Heart right ventricle (tissue), 16 donors: ENCODE measurements at places on chromosomes 1 and 21.
A peak's percentile ranks its signal among the peaks of the same experiment; 100 is the strongest.

DNA sequence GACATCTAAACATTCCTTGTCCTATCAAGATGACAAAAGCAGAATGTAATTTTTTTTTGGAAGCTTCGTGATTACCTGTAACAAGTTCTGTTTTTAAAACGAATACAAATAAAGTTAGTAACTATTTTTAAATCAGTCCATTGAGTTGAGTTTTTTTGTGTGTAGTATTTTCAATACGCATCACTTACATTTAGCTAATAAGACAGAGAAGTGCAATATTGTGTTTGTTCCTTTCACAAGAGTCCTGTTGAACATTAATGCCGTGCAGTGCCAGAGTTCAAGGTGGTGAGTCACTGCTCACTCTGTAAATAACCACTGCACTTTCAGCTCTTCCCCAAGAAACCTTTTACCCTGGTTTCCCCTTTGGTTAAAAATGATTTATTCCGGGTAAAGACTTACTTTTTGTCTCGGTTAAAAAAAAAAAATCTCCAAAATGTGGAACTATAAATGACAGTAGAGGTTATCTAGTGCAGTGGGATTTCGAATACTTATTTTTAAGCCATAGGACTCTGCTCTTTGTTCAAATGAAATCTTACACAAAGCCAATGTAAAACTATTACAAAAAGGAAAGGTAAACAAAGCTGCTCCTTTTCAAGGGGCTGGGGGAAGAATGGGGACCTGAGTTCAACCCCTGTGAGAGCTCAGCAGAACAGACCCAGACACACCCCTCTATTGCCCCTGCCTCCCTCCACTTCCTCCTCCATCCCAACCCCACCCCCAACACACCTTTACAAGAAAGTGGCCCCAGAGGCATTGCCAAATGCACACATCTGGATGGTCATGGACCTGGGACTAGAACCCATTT, 14.8 kb upstream of the NCMAP start:
- no peak for DNase-seq

DNA sequence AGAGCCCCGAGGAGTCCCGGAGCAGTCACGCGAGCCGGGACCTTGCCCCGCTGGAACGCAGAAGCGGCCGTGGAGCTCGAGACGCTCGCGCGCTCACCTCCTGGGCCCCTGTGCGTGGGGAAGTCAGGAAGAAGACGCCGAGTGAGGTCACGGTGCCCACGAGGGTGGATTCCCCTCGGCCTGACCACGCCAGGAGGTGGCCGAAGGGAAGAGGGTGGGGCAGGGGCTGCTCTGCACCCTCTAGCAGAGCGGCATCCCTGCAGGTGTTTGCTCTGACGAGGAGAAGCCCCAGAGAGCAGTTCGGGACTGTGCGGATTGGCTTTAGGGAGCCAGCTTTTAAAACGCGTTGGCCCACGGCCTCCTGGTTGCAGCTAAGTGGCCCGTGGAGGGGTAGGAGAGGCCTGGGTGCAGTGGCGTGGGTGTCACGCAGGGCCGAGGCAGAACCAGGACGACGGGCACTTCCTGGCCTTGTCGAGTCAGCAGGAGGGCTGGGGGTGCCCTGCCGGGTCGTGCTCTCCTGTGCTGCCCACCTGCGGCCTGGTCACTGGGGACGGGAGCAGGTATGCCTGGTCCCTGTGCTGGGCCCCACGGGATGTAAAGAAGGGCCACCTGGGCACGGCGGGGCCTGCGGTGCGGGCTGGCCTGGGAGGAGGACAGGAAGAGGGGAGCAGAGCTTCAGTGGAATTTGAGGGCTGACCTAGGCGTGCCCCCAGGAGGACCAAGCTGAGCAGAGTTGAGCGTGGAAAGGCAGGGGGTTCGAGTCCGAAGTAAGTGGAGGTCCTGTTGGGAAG, 1.0 kb downstream of the PDXK start:
- no peak for DNase-seq

DNA sequence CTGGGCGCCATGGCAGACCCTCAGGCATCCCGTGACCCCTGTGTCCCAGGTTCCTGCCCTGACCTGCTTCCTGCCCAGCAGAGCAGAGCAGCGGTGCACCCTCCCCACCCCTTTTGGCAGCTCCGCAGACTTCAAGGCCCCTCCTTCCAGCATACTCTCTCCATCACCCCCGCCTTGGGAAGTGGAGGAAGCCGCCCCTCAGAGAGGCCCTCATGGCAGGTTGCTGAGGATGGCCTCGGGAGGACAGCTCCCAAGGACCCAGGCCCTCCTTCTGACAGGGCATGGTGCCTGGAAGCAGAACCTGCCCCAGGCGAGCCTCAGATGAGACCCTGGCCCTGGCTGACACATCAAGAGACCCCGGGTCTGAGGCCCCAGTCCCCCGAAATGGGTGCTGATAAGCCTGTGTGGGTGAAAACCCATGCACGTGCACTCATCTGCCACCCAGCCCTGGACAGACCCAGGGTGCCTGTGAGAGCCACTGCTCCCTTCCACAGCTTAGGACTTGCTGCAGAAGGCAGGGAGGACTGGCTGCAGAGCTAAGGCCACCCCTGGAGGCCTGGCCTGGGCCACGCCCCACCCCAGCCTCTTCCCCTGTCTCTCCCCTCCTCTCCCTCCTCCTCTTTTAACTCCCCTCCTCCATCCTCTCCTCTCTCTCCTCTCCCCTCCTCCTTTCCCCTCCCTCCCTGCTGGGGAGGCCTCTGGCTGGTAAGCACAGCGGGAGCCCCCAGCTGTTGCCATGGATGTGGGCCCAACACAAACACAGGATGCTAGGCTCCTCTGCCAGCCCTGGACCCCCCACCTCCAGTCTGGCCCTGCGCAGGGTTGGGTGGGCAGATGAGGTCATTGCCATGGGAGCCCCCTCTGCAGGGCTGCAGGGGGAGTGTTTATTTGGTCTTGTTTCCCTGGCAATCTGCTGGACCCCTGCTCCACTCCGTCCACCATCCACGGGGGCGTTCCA, 33.7 kb downstream of the WNT9A start:
- DNase-seq, result no peak

DNA sequence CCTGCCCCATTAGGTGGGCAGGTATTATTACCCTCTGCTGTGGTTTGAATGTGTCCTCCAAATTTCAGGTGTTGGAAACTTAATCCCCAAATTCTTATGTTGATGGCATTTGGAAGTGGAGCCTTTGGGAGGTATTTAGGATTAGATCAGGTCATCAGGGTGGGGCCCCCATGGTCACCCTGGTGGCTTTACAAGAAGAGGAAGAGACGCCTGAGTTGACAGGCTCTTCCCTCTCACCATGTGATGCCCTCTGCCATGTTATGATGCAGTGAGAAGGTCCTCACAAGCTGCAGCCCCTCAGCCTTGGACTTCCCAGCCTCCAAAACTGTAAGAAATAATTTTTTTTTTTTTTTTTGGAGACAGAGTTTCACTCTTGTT, 8.8 kb upstream of the THEMIS2 start:
- no peak for DNase-seq

DNA sequence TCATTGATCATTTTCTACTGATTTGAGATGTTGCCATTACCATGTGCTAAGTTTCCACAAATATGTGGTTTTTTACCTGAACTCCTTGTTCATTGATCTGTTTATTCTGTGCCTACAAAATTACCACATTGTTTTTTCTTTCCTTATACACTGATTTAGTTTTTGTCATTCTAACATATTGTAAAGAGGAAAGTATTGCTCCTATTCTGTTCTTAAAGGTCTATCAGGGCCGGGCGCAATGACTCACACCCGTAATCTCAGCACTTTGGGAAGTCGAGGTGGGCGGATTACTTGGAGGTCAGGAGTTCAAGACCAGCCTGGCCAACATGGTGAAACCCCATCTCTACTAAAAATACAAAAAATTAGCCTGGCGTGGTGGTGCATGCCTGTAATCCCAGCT, 75.1 kb downstream of the CAMTA1 start:
- no peak for DNase-seq

- no peak for DNase-seq
Measured at GRCh38 chr1:236287757-236288619, 6.2 kb upstream of the ERO1B start.

- DNase-seq, result no peak
Measured at GRCh38 chr1:38489844-38490270, 369.7 kb downstream of the RRAGC start.

- no peak for DNase-seq
Measured at GRCh38 chr1:111436726-111437125, 9.2 kb upstream of the OVGP1 start.

- DNase-seq, result no peak
Measured at GRCh38 chr1:35850716-35851115, 32.3 kb upstream of the AGO1 start.

GRCh38 chr1:223700942-223701637, 11.2 kb upstream of the CAPN2 start:
- DNase-seq, result no peak

- no peak for DNase-seq
Measured at GRCh38 chr1:9037476-9038337, 11.5 kb upstream of the SLC2A7 start.

DNA sequence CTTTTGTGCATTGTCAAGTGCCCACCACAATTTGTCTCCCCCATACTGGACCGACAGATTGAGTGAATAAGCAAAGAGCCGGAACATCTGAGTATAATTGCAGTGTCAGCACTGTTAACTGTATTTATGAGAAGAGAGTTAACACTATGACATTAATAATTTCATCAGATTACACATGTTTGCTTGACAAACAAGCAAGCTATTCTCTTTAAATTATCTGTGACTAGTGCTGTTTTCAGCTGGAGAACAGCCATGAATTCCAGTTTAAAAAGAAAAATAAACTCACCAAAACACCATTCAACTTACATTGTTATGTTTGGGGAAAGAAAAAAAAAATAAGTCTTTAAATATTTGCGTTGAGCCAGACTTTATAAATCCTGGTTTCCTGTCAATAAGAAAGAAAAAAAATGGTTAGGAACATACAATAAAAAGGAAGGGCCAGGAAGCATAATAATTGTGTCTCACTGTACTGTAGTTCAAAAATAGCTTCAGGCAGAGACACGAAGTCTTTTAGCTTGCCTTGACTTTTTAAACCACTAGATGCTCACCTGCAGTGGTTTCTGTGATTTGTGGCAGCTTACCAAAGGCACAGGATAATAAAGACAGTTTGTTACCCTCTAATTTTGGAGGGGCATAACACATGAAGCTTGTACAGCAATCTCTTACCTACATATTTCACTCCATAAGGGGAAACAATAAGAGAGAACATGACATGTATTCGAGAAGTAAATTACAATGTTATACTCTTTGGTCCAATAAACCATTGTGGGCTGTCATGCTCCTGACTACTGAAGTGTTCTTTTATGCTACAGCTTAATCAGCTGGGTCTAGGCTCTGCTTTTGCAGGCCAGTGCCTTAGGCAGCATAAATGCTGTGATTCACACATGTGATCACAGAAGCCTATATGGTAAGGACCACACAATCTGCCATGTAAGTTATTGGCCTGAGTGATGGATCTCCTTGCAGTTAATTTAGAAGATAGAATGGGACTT, 302.0 kb upstream of the ADGRL2 start:
- DNase-seq, result no peak

GRCh38 chr1:9194024-9194423, 40.5 kb upstream of the H6PD start:
- DNase-seq, result no peak

- no peak for DNase-seq
Measured at GRCh38 chr1:160374306-160375110, 7.6 kb downstream of the NHLH1 start.

DNA sequence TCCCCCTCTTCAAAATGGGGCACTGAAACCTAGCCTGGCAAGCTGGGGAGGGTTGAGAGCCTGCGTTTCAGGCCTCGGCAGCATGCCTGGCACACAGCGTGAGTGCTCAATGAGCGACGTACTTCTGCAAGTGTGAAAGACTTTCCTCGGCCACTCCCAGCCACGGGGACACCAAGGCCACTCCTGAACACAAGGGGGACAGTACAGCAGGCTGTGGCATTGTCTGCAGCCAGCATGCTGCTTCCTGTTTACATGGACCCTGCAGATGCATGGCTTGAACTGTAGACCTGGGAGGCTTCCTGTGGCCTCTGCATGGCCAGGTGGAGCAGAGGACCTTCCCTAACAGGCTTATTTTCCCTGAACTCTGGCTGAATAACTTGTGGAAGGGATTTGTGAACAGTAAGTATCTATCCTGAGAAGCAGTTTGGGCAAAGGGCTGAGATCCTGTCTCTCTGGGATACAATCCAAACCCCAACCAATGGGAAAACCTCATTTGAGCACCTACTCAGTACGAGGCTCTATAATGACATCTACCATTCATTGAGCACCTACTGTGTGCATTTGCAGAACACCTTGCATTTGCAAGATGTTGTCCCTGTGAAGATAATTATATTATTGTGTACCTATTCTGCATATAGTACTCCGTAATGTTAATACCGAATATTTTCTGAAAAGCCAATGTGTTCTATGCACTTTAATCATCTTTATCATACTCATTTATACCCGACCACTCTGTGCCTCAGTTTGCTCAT, 9.9 kb upstream of the HSPG2 start:
- no peak for DNase-seq

DNA sequence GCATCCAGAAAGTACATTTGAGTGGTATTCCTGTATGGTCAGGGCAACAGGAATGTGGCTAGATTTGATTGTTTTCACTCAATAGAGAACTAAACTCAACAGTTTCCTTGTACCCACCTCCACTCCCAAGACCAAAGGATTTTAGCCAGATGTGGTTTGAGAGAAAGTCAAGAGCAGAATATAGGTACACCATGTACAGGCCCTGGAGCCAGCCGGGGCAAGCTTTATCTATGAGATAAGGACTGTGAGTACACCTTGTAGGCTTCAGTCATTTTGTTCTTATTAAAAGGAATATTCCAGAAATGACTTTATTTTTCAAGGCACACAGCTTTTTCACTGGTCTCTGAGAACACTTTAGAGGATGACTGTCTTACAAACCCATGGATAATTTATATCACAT, 192.4 kb upstream of the JUN start:
- no peak for DNase-seq

DNA sequence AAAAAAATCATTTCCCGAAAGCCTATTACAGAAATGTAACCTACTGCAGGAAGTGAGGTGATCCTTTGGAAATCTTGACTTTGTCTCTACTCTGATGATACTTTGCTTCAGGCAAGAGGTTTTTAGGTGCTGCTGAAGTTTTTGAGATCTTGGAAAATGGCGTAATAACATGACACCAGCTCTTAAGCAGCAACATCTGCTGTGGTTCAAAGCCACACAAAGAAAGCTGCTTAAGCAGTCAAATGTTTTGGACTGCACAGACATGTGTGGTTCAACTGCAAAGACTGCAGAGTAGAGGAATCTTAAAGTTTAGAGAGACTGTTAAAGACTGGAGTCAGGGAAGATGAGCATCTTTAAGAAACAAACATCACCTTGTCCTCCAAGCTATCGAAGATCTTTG, 139.0 kb downstream of the RASAL2 start:
- no peak for DNase-seq

GRCh38 chr1:171922999-171923398, 81.7 kb downstream of the DNM3 start:
- DNase-seq, result no peak

- DNase-seq, result peak; percentile 18
Measured at GRCh38 chr1:86207323-86207722, 50.8 kb upstream of the COL24A1 start.

DNA sequence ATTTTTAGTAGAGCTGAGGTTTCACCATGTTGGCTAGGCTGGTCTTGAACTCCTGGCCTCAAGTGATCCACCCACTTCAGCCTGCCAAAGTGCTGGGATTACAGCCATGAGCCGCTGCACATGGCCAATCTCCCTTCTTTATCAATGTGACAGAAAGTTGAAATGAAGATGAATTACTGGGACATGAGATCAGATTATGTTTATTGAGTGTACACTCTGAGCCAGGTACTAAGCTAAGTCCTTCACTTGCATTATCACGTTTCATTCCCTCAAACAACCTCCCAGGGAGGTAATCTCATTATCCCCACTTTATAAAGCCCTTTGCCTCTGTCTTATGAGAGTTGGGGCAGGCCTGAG, 6.3 kb upstream of the CHI3L2 start:
- DNase-seq, result no peak
